ENCODE measurements at places on chromosomes 2 and 18.

DNA sequence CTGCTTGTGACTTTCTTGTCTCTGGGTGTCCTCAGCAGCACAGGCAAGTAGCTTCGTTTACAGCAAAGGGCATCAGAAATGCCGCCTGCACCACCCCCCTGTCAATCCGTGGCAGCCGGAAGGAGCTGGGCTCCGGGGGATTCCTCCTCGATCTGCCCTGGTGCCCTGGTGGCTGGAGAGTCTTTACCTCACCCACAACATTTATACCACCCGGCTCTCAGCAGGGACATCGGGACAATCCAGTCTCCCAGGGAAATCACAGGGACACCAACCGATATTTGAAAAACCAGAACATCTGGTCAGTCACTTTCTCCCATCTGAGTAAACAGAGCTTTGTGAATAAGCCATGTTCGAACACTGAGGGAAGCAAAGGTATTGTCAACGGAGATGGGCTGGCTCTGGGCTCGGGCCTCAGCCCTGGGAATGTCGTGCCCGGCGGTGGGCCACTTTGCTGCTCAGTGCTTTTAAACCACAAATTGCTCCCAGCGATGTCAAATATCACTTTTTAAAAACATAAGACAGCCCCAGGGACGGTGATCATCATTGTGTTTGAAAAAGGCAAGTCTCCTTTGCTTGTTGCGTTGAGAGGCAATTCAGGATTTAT is 210.0 kb upstream of the SALL3 start:
- no peak for DNase-seq

DNA sequence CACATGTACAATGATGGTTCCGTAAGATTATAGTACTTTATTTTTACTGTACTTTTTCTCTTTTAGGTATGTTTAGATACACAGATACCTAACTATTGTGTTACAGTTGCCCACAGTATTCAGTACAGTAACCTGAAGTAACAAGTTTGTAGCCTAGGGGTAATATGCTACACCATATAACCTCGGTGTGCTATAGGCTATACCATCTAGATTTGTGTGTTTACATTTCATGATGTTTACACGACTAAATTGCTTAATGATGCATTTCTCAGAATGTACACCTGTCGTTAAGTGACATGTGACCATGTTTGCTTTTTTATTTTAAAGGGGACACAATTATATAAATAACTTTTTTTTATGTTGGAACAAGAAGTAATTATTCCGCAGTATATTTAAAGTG is 34.5 kb downstream of the PIK3C3 start:
- no peak for DNase-seq

- no peak for DNase-seq
Measured at GRCh38 chr2:233129351-233129978, 69.3 kb downstream of the INPP5D start.

DNA sequence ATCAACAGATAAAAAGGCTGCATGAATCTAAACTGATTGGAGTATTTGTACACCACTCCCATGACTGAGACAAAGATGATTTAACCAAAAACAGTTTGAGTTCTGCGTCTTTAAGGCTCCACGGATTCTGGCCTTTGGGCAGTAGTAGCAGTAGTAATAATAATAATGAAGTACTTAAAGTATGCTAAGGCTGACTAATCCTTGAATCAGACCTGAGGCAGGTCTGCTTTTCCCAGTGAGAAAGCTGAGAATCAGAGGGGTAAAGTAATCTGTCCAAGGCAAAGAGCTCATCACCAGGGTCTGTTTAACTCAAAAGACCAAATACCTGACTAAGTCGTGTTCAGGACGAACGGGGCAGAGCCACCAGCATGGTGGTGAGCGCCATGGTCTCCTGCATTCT is 61.4 kb downstream of the ID2 start:
- no peak for DNase-seq

- no peak for DNase-seq
Measured at GRCh38 chr2:2763351-2764000, 432.4 kb upstream of the MYT1L start.

DNA sequence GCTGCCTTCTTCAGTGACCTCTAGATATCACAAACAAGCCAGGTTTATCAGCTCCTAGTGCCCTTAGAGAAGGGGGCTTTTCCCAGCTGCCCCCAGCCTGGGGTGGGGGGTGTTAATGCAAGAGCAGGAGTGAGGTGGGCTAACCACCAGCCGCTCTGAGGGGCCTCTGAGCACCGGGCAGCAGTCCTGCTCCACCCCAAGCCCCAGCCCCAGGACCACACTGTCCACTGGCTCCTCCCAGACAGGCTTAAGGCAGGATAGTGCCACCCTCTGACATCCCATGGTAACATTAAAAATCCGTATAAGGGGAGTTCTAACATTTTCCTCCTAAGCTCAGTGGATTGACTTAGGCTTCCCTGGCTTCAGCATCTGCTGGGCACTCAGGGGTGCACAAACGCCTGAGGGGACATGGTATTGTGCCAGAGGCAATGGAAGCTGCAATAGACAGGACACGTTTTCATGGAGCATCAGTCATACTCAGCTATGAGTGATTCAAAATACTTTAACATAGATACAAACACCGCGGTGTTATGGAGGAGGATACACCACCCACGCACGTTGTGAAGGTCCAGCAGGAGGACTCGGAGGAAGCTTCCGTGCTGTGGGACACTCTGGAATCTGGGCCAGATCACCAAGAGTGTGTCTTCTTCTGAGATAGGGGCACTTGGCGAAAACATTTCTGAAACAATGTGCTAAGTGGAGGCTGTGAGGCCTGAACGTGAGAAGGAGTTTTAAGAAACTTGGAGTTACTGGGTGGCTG is 112.7 kb upstream of the EPC2 start:
- DNase-seq, result no peak

DNA sequence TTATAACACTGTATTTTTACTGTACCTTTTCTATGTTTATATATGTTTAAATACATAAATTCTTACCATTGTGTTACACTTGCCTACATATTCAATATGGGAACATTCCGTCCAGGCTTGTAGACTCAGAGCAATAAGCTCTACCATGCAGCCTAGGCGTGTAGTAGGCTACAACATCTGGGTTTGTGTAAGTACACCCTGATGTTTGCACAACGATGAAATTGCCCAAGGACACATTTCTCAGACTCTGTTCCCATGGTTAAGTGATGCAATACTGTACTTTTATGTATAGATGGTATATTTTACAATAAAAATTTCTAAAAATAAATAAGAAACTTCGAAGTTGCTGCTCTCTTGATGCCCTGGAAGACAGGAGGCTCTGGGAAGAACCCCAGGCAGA is 38.4 kb downstream of the YPEL5 start:
- no peak for DNase-seq

GRCh38 chr2:28662468-28663181 is 89.0 kb upstream of the PPP1CB start:
- DNase-seq, result no peak

- DNase-seq, result peak; percentile 61
Measured at GRCh38 chr2:73175663-73176204, 26.6 kb upstream of the NOTO start.

GRCh38 chr2:85327822-85328617 is at the start of gene TGOLN2:
TGOLN2 (minus strand) TSS chr2:85327989; CDS start chr2:85327962, 27 bp downstream.
- peak; percentile 92 for DNase-seq

- peak; percentile 32 for DNase-seq
Measured at GRCh38 chr2:64637000-64637635, 16.6 kb downstream of the SERTAD2 start.

- no peak for DNase-seq
Measured at GRCh38 chr18:2222270-2223185, 348.8 kb downstream of the METTL4 start.

DNA sequence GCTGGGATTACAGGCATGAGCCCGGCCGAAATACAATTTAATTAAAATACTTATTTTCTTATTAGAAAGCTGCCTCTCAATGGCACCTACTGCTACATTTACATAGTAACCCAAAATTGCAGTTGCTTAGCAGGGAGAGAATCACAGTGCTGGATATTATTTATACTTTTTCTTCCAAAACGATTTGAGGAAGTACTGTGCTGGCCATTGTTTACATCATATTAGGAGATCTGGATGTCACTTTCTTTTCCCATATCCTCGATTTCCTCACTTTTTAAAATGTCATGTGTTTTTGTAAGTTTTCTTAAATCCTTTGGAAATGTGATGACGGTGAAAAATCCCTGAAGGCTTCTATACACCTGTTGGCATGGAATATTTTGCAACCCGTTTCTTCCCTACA is 3.4 kb upstream of the SP3 start:
- no peak for DNase-seq

DNA sequence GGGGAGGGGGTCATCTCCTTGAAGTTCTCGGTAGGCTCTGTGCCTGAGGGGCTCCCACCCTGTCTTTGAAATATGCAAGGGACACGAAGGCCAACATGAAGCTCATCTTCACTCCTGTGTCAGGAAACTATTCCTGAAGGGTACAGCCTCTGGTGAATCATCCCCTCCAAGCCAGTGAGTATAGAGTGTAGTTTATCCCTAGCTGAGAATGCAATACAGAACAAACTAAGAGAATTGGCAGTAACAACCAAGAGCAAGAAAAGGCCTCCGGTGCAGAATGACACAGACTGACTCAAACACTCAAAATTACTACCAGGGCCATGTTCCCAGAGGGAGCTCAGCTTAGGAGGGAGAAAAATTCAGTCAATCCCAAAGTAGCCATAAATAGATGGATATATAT is 413.3 kb downstream of the BCL11A start:
- no peak for DNase-seq

- no peak for DNase-seq
Measured at GRCh38 chr2:205892251-205892655, 193.7 kb downstream of the INO80D start.

- DNase-seq, result no peak
Measured at GRCh38 chr2:10048501-10049171, 5.3 kb downstream of the KLF11 start.

DNA sequence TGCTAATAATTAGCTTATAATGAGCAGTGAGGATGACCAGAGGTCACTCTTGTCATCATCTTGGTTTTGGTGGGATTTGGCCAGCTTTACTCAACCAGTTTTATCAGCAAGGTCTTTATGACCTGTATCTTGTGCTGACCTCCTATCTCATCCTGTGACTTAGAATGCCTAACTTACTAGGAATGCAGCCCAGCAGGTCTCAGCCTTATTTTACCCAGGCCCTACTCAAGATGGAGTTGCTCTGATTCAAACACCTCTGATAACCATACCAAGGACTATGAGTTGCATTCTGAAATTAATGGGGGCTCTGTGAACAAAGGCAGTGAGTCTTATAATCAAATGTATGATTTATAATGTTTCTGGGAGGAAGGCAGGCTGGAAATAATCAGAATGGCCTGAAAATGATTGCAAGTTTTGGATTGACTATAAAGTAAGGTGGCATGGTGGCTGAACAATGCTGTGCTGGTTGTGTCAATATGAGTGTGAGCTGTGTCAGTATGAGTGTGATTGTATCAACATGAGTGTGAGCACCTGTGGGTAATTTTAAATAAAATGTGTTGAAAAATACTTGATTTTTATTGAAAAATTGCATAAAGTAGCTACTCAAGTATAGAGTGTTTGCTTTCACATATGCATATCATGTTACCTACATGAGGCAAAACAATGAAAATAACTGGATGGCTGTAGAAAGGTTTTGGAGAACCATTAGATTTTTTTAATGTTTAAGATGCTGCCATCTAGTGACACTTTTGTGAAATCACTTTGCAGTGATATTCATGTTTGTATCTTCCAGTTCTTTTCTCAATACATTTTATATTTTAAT is 103.0 kb downstream of the KYNU start:
- no peak for DNase-seq

GRCh38 chr2:234913208-234913626 is 38.6 kb upstream of the SH3BP4 start:
- DNase-seq, result no peak

GRCh38 chr2:235320326-235320725 is 173.5 kb upstream of the AGAP1 start:
- DNase-seq, result no peak

DNA sequence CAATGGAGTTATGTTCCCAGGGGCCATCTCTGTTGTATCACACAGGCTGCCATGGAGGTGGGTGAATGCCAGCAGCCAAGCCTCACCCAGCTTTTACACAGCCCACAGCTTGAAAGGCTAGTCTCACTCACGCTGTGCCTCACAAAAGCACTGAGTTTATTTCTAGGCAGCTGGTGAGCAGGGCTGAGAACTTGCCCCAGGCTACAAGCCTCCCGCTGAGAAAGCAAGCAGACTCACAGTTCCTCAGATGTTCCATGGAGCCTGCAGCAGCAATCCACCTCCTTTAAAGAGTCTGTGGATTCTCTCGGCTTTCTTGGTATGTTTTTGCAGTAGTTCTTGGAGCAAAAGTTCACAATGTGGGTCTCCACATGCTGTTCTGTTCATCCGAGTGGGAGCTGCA is 40.9 kb upstream of the ALKAL2 start:
- DNase-seq, result no peak

GRCh38 chr18:35694808-35695207 is 113.3 kb downstream of the GALNT1 start:
- DNase-seq, result no peak

- DNase-seq, result no peak
Measured at GRCh38 chr2:113812204-113812603, 55.8 kb upstream of the SLC35F5 start.

DNA sequence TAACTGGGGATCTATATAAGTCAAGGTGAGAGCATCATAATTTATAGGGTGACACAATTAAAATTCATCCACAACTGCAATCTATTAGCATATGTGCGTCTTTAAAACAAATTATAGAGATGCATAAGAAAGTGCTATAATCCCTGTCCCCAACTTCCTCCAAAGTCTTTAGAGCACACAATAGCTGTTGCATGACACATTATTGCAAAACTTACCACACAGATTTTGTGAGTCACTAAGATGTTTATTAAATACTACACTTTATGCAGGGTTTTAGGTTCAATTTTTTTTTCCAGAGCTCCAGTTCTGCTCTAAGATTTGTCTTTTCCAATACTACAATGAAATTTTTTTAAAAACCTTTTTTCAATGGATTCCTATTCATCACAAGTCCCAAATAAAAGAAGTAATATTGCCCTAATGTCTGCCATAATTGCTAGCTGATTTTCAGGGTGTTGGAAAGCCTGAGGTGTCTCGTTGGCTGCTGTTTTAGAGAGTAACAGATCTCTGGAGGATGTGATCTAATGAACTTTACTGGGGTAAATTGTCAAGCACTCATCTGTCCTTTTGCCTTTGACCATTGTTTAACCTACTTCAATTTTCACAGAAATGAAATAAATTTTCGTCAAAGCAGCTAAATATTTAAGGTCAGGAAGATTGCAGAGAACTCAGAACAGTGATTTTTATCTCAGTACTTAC is 250.5 kb upstream of the NETO1 start:
- no peak for DNase-seq
